Stimulated activated CD8-positive, alpha-beta memory T cell treated with anti-CD3 and anti-CD28 coated beads, Interleukin-2, amount 100 ng/mL, for 48 hours (primary cell): ENCODE measurements at places on chromosomes 16 and 17.
A peak's percentile ranks its signal among the peaks of the same experiment; 100 is the strongest.

DNA sequence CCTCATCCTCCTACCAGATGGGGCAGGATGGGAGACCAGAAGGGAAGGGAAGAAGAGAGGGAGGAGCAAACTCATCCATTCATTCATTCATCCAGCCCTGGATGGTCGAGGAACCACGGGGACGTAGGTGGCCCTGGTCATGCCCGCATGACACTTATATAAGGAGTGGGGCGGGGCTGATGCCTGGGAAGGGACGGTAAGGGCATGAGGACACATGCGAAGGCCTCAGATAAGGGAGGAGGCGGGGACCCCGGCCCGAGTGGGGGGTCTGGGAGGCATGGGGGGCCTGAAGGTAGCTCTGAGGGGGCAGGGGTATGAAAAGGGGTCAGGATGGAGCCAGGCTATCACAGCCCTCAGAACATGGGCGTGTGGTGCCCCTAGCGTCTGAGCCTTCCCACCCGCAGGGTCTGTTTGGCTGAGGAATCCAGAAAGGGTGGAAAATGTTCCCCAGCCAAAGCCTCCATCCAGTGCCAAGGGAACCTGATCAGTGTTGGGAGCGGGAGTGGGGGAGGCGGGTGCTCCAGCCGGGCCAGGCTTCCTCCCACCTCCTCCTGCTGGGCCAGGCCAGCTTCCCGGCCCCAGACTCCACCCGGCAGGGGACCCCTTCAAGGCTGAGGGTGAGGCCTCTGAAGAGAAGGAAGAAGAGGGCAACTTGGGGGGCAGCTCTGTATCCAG lies 17.6 kb upstream of the CD79B start:
- DNase-seq, result no peak

DNA sequence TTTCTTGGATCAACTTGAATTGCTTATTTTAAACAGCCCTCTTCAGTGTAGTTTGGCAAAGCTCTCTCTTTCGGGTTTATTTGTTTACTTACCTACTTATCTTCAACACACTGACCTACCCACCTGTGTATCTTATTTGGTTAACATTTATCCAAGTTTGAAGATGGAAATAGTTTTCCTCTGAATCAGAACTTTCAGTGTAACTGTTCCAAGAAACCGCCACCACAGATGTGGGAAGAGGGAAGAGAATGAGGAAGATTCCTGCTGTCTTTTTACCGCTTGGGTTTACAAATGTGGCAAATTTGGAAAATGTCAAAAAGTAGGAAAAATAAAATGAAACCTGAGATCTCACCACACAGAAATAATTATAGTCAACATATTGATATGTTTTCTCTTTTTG lies 115.8 kb downstream of the MSI2 start:
- DNase-seq, result no peak

- DNase-seq, result no peak
These were observed 14.6 kb downstream of the FANCA start for GRCh38 chr16:89801800-89802199.

DNA sequence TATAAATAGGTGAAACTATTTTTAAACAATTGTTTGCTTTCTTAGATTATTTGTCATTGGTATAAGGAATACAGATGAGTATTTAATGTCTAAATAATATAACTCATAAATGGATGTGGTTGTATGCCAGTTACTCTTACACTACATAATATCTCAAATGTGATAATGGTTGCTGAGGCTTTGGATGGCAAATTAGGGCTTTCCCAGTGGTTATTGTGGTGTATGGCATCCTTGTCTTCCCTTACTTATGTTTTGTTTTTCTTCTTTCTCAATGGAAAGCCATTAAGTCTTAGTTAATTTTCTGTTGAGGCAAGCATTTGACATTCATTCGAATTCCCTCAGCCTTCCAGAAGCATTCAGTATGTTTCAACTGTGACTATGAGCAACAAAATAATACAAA lies 10.5 kb downstream of the OMG start:
- no peak for DNase-seq

DNA sequence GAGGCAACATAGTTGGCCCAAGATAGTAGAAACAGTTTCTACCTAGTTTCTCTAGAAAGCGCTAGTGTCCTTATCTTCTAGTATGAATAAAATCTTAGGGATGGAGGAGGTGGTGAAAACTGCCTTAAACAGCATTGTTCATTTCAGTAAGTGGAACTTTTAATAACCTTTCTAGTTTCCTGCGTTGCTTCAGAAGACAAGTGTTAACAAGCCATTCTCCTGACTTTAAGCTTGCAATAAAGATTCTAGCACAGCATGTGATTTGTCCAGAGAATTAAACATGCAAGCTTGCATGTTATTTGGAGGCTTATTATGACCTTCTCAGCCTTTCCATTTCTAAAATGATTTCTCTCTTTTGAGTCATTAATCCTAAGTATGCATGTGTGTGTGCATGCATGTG lies 72.3 kb downstream of the TANGO6 start:
- DNase-seq, result no peak

DNA sequence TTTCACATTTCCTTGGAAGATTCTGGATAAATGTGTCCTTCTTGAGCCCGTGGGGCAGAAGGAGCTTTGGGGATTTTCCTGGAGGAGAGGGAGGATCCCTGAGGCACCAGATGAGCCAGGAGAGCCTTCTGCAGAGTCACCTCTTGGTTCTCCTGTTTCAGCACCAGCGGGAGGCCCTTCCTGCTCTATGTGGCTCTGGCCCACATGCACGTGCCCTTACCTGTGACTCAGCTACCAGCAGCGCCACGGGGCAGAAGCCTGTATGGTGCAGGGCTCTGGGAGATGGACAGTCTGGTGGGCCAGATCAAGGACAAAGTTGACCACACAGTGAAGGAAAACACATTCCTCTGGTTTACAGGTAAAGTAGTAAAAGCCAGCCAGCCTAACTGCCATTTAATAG lies 77.1 kb downstream of the ARSG start:
- DNase-seq, result no peak

GRCh38 chr17:57154921-57155320 lies 69.9 kb downstream of the AKAP1 start:
- DNase-seq, result no peak

- DNase-seq, result no peak
These were observed 30.2 kb downstream of the MSI2 start for GRCh38 chr17:57286399-57287105.

GRCh38 chr16:84093879-84094270 lies 22.9 kb downstream of the MBTPS1 start:
- no peak for DNase-seq

- no peak for DNase-seq
These were observed 29.4 kb downstream of the C16orf87 start for GRCh38 chr16:46801428-46802049.

DNA sequence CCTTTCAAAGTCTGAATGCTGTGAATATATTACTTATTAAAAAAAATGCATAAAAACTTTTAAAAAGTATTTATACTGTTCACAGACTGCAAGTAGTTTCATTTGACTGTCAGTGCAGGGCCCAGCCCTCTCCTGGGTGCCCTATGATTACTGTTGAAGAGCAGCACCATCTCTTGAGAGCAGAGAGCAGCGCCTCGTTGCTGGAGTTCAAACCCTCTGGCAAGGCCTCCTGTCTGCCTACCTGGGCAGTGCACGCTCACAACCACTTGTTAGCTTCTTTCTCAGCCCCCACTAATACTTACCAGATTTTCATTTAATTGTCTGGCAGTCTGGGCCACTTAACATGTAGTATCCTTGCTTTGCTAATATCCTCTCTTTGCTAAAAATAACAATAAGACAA lies 233.4 kb downstream of the PHKB start:
- DNase-seq, result no peak

DNA sequence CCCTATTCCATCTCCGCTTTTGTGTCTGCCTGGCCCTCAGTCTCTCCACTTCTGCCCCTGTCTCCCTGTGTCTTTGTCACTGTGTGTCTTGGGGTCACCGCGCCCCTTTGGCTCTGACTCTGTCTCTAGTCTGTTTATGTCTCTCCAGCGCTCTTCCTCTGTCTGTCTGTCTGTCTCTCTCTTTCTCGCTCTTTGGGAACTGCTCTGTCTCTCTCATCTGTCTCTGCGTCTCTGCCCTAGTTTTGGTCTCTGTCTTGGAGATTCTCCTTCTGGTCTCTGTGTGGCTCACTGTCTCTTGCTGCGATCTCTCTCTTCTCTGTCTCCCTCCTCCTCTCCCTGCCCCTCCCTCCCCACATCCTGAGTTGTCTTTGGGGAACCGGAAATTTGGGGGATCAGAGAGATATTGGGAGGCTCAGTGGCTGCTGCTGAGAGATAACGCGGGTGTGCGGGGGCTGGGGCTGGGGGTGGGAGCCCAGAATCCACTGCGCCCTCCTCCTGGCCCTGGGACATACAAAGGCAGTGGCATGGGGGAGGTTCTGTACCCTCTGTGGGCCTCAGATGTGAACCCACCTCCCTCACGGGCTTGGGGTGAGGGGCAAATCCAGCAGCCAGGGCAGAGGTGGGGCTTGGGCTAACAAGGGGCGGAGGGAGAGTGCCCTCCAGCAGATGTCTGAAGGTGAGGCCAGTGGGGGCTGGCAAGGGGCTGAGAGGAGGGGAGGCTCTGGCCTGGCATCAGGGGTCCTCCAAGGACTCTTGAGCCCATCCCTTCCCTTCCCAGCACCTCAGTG lies 24.4 kb downstream of the LAT start:
- DNase-seq, result peak; percentile 51

DNA sequence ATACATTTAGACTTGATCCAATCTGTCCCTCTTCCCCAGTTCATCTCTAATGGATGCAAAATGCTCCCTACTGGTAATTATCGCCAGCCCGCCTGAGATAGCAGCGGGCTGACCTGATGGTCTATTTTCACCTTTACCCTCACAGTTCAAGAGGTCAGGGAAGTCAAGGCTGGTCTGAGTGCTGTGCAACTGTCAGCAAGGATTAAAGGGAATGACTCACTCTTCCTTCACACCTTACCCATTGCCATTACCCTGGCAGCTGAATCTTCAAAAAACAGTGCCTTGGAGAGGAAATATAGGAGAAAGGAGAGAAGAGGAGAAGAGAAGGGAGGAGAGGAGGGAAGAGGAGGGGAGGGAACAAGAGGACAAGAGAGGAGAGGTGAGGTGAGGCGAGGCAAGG lies 36.3 kb downstream of the GRB7 start:
- DNase-seq, result no peak

DNA sequence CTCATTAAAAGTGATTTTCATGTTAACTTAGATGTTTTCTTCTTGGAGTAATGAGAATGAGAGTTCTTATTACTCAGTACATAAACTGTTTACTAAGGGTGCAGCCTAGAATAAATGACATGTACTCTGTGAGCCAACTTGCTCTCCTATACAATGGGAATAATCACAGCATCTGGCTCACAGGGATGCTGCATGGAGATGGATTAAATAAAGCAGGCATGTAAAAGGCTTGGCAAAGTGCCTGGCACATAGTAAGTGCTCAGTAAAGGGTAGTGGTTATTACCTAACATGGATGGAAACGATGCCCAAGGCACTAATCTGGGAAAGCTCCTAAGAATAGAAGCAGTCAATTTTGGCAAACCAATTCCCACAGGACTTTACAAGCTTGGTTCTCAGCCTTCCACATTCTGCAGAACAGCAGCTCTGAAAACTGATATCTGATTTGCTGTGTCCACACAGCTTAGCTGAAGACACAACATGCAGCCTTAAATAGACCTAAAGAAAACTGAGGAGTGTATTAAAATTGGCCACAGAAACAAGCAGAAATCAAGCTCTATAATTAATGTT lies 176.1 kb downstream of the ABCC12 start:
- DNase-seq, result no peak

GRCh38 chr17:80423536-80424225 lies 8.7 kb downstream of the ENDOV start:
- no peak for DNase-seq

GRCh38 chr17:81978524-81979298 lies 1.3 kb downstream of the ASPSCR1 start:
- no peak for DNase-seq

GRCh38 chr16:8632675-8633182 lies 11.2 kb downstream of the METTL22 start:
- no peak for DNase-seq

DNA sequence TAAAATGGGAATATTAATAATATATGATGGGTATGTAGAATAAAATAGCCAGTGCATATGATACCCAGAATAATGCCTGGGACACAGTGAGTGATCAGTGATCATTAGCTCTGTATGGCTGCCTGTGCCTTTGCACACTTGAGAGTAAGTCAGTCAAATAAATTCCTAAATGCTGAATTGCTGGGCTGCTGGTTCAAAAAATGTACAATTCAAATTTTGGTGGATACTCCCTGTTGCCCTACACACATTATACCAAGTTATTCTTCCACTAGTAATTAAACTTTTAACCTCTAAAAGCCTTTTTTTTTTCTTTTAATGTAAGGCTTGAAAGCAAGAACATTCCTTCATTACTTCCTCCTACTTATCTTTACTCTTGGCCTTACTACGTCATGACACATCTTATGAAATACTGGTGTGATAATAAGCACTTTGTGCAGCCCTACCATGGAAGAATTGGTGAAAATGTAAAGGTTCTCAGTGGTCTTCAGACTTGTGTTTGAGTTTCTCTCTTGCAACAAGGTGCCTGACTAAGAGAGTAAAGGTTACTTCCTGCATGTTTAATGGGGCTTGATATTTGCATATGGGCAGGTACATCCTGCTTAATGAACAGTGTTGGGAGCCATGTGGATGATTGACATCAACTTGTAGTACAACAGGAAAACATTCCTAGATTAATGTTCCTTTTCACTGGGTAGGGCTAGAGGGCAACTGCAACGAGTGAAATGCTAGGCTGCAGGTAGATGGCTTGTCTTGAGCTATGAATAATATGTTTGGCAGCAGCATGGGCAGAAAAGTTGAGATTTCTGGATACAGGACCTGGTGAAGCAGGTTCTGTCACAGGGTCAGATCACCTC lies 84.3 kb downstream of the PRKCA start:
- no peak for DNase-seq

- DNase-seq, result no peak
These were observed 3.1 kb upstream of the TEX19 start for GRCh38 chr17:82355770-82356427.

- DNase-seq, result no peak
These were observed 195.5 kb downstream of the COPRS start for GRCh38 chr17:31663576-31663975.

DNA sequence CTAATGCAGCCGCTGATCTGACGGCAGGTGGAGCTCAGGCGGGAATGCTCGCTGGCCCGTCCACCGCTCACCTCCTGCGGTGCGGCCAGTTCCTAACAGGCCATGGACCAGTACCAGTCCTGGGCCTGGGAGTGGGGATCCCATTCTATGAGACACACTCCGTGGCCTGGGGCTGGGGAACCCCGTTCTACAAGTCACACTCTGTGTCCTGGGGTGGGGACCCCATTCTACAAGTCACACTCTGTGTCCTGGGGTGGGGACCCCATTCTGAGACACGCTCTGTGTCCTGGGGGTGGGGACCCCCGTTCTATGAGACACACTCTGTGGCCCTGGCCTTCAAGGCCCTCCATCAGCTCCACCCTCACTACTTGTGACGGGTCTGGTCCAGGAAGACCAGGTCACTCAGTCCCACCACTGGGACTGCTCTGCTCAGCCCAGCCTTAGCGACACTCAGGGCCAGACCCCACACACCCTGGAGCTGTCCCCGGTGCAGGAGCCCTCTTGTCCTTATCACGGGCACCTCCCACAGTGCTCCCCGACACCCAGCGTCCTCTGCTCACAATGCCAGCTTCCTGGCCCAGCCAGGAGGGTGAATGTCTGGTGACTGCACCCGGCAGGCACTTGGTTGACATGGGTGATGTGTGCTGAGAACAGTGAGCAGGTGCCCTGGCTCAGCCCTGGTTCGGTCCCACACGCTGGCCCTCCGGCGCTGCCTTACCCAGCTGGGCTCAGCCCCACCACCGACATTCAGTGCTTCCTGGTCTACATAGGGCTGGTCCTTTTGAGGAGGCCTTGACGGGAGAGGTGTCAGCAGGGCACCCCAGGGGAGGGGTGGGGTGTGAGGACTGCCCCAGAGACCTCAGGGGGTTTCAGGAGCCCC lies 89.1 kb downstream of the TBC1D16 start:
- DNase-seq, result no peak
